ENCODE measurements at places on chromosomes 5 and 9. TPM values are rescaled to one million over a fixed set of nuclear protein-coding genes. Genes with fewer than 3 reads are reported as not detected.

DNA sequence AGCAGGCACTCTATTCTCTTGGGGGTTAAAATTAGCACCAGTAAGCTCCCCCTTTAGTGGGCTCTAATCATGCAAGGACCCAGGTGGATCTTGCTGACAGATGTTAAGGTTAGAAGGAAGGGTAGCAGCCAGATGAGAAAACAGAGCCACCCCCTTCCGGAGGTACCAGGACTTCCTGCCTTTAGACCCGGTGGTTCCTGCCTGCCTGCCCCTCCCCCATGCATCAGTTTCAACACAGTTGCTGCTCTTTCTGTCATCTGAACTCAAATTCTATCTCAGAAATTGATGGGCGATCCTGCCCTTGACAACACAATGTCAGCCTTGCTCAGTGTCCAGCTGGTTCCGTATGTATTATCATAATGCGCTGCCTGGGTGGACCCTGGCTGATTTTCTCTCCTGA, 287.3 kb downstream of the EBF1 start:
- no peaks in the 10 kb centered on the region for H3K36me3 ChIP-seq
- peak overlapping the region; percentile 45 for H3K27ac ChIP-seq
- no peak overlapping the region for H3K4me3 ChIP-seq
- DNase-seq = peak; percentile 91

- no peak overlapping the region for H3K4me3 ChIP-seq
- H3K27me3 ChIP-seq = no peaks in the 10 kb centered on the region
Measured at GRCh38 chr9:24939109-24939850, 393.6 kb upstream of the IZUMO3 start.

- H3K4me3 ChIP-seq = no peak overlapping the region
- DNase-seq = no peak
- H3K36me3 ChIP-seq = no peaks in the 10 kb centered on the region
- no peaks in the 10 kb centered on the region for H3K27me3 ChIP-seq
- no peak overlapping the region for H3K27ac ChIP-seq
Measured at GRCh38 chr9:81538890-81539289, 150.5 kb downstream of the TLE1 start.

DNA sequence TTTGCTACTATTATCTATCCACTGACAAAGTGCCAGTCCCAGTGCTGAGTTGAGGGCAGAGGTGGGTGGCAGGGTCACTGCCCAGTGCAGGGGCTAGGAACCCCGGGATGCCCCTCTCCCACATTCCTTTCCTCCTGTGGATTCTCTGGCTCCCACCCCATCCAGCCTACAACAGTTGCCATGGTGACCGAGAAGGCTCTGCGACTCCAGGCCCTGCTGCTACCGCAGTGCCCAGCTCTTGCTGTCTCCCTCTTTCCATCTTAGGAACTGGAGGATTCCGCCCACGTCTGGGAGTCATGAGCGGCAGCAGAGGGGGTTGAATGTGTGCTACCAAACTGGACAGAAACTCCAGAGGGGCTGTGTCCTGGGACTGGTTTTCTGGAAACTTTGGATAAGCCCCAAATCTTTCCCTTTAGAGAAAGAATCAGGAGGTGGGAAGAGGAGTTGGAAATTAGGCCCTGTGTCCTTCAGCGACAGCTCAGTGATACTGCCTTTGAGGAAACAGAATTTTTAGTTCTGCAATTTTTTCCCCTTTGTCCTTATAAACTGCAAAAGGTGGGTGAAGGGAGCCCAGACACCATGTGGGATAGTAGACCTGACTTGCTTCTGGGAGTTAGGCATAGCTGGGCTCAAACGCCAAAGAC, 20.7 kb upstream of the C5orf47 start:
- no peak for DNase-seq
- H3K4me1 ChIP-seq = peaks cover 5% of the 10 kb centered on the region
- no peaks in the 10 kb centered on the region for H3K36me3 ChIP-seq
- H3K27ac ChIP-seq = no peak overlapping the region

DNA sequence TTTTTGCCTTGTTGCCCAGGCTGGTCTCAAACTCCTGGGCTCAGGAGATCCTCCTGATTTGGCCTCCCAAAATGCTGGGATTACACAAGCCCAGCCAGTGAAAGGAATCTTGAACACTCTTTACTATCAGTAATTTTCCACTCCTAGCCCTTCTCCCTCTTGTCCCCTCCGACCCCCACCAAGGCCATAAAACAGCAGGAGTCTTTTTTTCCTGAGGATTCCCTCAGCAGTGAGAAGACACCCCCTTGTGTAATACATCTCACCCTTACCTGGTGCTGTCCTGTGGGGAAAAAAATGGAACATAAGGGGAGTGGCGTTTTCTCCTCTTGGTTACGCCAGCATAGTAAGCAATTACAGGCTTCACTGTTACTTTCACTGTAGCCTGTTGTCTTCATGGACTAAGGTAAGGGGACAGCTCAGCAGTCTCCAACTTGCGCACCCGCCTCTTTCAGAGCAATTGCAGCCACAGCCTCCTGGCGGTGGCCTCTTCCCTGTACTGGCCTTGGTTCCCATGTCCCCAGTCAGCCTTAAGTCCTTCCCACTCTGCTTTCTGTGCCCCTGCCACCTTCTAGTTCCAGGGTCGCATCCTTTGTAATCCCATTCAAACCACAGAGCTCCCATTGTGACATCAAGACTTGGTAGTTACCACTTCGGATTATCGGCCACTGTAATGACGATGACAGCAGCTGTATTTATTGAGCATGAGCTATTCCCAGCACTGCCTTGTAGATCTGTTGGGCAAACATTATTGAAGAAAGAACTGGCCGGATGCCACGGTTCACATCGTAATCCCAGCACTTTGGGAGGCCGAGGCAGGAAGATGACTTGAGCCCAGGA, 10.0 kb downstream of the NAIF1 start:
- peak overlapping the region; percentile 83 for H3K27ac ChIP-seq
- H3K36me3 ChIP-seq = no peaks in the 10 kb centered on the region
- DNase-seq = no peak

DNA sequence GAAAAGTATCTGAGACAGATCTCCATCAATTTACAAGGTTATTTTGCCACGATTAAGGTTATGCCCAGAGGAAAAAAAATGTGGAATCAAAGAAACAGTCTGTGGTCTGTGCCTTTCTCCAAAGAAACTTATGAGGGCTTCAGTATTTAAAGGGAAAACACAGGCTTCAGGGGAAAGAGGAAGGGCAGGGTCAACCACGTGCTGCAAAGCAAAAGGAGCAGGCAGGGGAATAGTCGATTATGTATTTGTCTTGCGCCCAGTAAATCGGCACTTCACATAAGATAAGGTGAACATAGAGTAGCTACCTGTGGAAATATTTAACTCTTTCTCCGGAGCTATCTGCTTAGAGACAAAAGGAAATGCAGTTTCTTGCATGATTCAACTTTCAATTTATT, 343.7 kb downstream of the RAB3C start:
- H3K4me1 ChIP-seq = peaks cover 30% of the 10 kb centered on the region
- H3K27ac ChIP-seq = no peak overlapping the region
- no peaks in the 10 kb centered on the region for H3K36me3 ChIP-seq
- no peak for DNase-seq
- H3K4me3 ChIP-seq = no peak overlapping the region

DNA sequence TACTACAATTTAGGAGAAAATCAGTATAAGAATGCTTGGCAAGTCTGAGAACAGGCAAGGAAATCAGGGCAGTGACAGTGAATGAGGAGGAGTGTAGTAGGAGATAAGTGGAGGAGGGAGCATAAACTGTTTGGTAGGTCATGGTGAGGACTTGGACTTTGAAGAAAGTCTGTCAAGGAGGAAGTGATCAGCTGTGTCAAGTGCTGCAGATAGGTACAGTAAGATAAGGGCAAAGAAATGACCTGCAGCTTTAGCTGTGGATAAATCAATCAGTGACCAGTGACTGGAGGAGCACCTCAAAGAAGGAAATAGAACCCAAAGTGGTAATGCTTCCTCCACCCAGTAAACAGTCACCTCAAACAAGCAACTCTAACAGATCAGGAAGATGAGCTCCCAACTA, 106.3 kb downstream of the RAPGEF6 start:
- H3K4me1 ChIP-seq = peaks cover 10% of the 10 kb centered on the region
- no peak for DNase-seq
- no peaks in the 10 kb centered on the region for H3K36me3 ChIP-seq
- H3K27ac ChIP-seq = no peak overlapping the region
- no peaks in the 10 kb centered on the region for H3K27me3 ChIP-seq
- no peak overlapping the region for H3K4me3 ChIP-seq

GRCh38 chr5:53288511-53288910, 179.0 kb upstream of the MOCS2 start:
- no peaks in the 10 kb centered on the region for H3K27me3 ChIP-seq
- DNase-seq = no peak
- no peak overlapping the region for H3K4me3 ChIP-seq
- no peaks in the 10 kb centered on the region for H3K36me3 ChIP-seq
- no peaks in the 10 kb centered on the region for H3K4me1 ChIP-seq

DNA sequence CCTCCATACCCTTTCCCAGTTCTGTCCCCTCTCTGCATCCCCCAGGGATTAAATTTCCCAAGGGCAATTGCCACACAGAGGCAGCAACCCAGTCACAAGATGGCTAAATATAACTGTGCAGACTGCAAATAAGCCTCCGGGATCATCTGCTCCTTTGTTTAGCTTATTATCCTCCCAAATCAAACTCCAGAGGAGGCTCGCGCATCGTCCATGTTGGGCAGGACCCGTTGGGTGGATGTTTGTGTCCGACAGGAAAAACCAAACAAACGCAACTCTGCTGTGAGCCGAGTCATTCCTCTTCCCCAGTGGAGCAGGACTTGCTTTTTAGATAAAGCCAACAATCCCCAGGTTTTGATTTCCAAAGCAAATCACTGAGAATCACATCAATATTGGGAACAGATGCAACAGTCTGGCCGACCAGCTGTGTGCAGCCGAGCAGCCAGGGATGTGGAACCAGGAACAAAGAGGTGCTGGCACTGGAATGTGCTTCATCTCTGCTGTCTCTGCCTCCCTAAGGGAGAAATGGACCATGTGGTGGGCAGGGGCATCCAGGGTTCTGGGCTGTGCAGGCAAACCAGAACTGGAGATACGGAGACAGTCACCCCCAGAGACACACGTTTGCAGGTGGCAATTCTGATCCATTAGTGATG, 89.8 kb downstream of the PTTG1 start:
- H3K27ac ChIP-seq = no peak overlapping the region
- no peaks in the 10 kb centered on the region for H3K27me3 ChIP-seq
- H3K4me1 ChIP-seq = peaks cover 22% of the 10 kb centered on the region
- H3K36me3 ChIP-seq = no peaks in the 10 kb centered on the region
- DNase-seq = no peak
- no peak overlapping the region for H3K4me3 ChIP-seq

- H3K27me3 ChIP-seq = peaks cover 56% of the 10 kb centered on the region
- H3K4me1 ChIP-seq = peaks cover 23% of the 10 kb centered on the region
- peak overlapping the region; percentile 38 for H3K4me3 ChIP-seq
Measured at GRCh38 chr5:136191304-136192014, 1.5 kb downstream of the SMIM32 start.

DNA sequence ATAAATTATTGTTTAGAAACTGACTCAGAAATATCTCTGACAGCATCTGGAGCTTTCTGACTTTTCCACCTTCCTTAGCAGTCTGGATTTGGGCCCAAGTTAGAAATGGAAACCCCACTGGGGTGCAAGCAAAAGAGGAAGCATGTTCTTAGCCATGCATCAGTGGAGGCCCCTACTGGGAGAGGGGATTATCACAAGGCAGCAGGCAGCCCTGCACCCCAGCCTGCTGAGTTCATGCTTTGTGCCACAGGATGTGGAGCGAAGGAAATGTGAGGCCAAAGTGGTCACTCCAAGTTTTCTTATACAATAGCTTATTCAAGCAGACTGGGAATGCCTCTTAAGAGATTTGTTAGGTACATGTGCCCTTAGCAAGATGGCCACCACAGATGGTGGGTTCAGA, 146.5 kb upstream of the TLX3 start:
- H3K27ac ChIP-seq = no peak overlapping the region

- no peak for DNase-seq
Measured at GRCh38 chr5:13115476-13115875, 829.0 kb downstream of the DNAH5 start.

- H3K36me3 ChIP-seq = no peaks in the 10 kb centered on the region
- H3K27ac ChIP-seq = no peak overlapping the region
- H3K27me3 ChIP-seq = no peaks in the 10 kb centered on the region
- DNase-seq = no peak
- H3K4me3 ChIP-seq = no peak overlapping the region
Measured at GRCh38 chr5:68431601-68432337, 216.2 kb downstream of the PIK3R1 start.

- no peak overlapping the region for H3K4me3 ChIP-seq
- no peaks in the 10 kb centered on the region for H3K36me3 ChIP-seq
- peaks cover 5% of the 10 kb centered on the region for H3K4me1 ChIP-seq
- no peaks in the 10 kb centered on the region for H3K27me3 ChIP-seq
Measured at GRCh38 chr5:73540192-73540591, 25.2 kb downstream of the ANKRA2 start.

DNA sequence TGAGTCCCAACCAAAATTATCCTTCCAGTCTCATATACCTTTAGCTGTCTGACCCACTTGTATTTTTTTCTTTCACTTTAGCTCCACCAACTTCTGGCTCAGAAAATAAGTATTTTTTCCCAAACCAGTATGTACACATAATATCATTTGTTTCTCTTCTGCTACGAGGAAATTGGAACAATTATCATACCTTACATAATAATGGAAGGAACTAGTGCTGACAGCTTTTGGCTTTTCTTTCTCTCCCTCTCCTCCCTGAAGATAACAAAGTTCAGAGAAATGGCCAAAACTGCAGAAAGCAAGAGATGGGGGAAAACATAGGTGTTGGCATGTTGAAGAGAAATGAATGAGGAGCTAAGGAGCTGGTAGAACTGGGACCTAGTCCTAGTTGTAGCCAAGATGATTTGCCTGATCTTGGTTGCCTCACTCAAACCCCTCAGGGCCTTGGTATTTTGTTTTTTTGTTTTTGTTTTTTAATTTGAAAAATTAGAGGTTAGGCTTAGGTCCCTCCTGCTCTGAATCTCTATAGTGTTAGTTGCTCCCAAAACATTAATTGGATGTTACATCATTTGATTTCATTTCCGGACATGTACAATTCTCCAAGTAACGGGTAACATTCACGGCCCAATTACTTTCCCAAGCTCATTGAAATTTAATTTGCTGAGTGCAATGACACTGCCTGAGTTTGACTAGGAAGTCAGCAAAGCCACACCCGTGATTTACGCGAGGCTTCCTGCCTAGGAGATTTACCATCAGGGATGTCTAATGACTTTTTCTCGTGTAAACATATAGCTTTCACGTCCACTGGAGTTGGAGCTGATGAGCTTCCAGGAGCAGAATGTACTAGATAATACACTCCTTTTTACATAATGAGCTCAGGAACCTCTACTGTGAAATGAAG, 291.6 kb downstream of the TLE1 start:
- no peaks in the 10 kb centered on the region for H3K27me3 ChIP-seq
- no peak overlapping the region for H3K27ac ChIP-seq
- H3K4me1 ChIP-seq = no peaks in the 10 kb centered on the region

DNA sequence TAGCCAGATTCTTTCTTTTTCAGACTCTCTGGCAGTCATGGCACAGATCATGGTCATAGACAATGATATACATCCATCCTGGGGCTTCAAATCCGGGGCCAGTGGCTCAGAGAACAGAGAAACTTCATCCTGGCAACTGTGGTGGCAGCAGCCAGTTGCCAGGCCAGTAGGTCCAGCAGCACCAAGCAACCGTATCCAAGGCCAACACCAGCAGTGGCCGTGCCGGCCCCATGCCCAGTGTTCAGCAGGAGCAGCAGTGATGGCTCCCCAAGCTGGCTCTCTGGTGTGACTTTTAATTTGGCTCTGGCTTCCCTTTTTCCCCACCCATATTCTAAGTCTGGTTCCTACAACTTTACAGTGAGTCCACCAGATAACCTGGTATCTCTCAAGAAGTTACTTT, 300.5 kb downstream of the DEPDC1B start:
- H3K4me3 ChIP-seq = no peak overlapping the region
- no peak for DNase-seq
- H3K36me3 ChIP-seq = no peaks in the 10 kb centered on the region
- no peaks in the 10 kb centered on the region for H3K27me3 ChIP-seq

The SLC1A3 gene
- 51.3 TPM for total RNA-seq

The TTC23L gene
- not detected for total RNA-seq

The IFNA13 gene
- total RNA-seq = not detected

The BTNL8 gene
- total RNA-seq = 3.5 TPM

The KCNV2 gene
- not detected for total RNA-seq

The CAMLG gene
- 20.8 TPM for total RNA-seq

All from spleen (tissue), 13 donors.